ENCODE measurements at places on chromosomes 13 and 19. TPM values are rescaled to one million over a fixed set of nuclear protein-coding genes. Genes with fewer than 3 reads are reported as not detected.

The KIR2DL3 gene
- not detected for total RNA-seq

The ETV2 gene
- total RNA-seq, result 0.31 TPM

The COMP gene
- 8.0 TPM for total RNA-seq

The PDX1 gene
- not detected for total RNA-seq

The C19orf44 gene
- total RNA-seq, result 4.6 TPM

The VSTM1 gene
- not detected for total RNA-seq

The N4BP2L1 gene
- total RNA-seq, result 17.0 TPM

The UBL5 gene
- 527 TPM for total RNA-seq

The ZNF14 gene
- total RNA-seq, result 1.9 TPM

The CYP4F2 gene
- 0.19 TPM for total RNA-seq

The RFX2 gene
- total RNA-seq, result 5.2 TPM

The MBD3L3 gene
- total RNA-seq, result not detected

The ZNF626 gene
- 7.4 TPM for total RNA-seq

- H3K4me3 ChIP-seq, result no peak overlapping the region
- H3K27ac ChIP-seq, result no peak overlapping the region
- no peaks in the 10 kb centered on the region for H3K27me3 ChIP-seq
- no peak for DNase-seq
- H3K36me3 ChIP-seq, result no peaks in the 10 kb centered on the region
- H3K4me1 ChIP-seq, result no peaks in the 10 kb centered on the region
Observed at GRCh38 chr13:47955836-47956235, 45.2 kb downstream of the SUCLA2 start.

GRCh38 chr13:25732111-25732865 lies 319.5 kb downstream of the SHISA2 start:
- no peaks in the 10 kb centered on the region for H3K36me3 ChIP-seq
- H3K27me3 ChIP-seq, result no peaks in the 10 kb centered on the region
- no peak overlapping the region for H3K4me3 ChIP-seq
- DNase-seq, result no peak
- H3K27ac ChIP-seq, result no peak overlapping the region

DNA sequence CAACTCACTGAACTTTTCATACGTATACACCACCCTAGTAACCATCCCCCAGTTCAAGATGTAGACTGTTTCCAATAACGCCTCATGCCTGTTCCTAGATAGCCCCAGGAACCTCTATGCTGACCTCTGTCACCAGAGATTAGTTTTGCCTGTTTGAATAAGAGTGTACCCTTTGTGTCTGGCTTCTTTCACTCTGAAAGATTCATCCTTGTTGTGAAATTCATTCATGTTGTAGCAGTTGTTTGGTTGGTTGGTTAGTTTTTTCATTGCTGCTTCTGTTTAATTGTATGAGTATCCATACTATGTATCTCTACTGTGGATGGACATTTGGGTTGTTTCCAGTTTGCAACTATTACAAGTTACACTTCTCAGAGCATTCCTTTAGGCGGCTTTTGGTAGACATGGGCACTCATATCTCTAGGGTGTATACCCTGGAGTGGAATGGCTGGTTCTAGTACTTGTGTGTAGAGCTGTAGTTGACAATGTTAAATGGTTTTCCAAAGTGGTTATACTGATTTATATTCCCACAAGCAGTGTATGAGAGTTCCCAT lies 1.6 kb downstream of the RNASEH2B start:
- H3K4me3 ChIP-seq, result peak overlapping the region; percentile 80
- peaks cover 16% of the 10 kb centered on the region for H3K4me1 ChIP-seq
- H3K27ac ChIP-seq, result peak overlapping the region; percentile 91

- no peak overlapping the region for H3K4me3 ChIP-seq
- no peak for DNase-seq
- H3K4me1 ChIP-seq, result peaks cover 53% of the 10 kb centered on the region
- H3K27me3 ChIP-seq, result no peaks in the 10 kb centered on the region
Observed at GRCh38 chr13:48155848-48156247, 60.9 kb upstream of the MED4 start.

DNA sequence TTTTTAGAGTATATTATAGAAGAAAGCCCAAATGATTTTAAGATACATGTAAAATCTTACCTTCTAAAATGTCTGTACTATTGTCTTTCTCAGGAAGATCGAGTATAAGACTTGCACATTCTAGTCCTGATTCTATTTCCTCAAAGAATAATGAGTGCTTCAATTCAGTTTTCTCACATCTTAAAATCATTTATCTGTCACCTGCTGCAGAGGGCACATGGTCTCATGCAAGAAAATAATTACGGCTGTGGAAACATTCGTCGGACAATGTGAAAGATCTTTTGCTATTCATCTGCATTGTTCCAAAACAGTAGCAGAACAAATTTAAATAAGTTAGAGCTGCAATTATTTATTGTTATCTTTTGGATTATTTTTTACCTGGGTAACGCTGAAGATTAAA lies 1403.5 kb downstream of the PCDH9 start:
- no peak overlapping the region for H3K27ac ChIP-seq
- DNase-seq, result no peak
- no peaks in the 10 kb centered on the region for H3K27me3 ChIP-seq

GRCh38 chr13:29140277-29140676 lies 320.1 kb downstream of the MTUS2 start:
- no peak for DNase-seq
- no peaks in the 10 kb centered on the region for H3K27me3 ChIP-seq
- H3K27ac ChIP-seq, result no peak overlapping the region
- H3K4me3 ChIP-seq, result no peak overlapping the region

- DNase-seq, result no peak
- no peaks in the 10 kb centered on the region for H3K36me3 ChIP-seq
- no peak overlapping the region for H3K27ac ChIP-seq
- no peaks in the 10 kb centered on the region for H3K27me3 ChIP-seq
Observed at GRCh38 chr19:30703645-30704044, 331.5 kb downstream of the ZNF536 start.

- DNase-seq, result no peak
- H3K4me1 ChIP-seq, result peaks cover 95% of the 10 kb centered on the region
- H3K36me3 ChIP-seq, result peaks cover 35% of the 10 kb centered on the region
- no peak overlapping the region for H3K27ac ChIP-seq
- H3K4me3 ChIP-seq, result no peak overlapping the region
Observed at GRCh38 chr13:45335397-45336024, 5.5 kb downstream of the TPT1 start.

DNA sequence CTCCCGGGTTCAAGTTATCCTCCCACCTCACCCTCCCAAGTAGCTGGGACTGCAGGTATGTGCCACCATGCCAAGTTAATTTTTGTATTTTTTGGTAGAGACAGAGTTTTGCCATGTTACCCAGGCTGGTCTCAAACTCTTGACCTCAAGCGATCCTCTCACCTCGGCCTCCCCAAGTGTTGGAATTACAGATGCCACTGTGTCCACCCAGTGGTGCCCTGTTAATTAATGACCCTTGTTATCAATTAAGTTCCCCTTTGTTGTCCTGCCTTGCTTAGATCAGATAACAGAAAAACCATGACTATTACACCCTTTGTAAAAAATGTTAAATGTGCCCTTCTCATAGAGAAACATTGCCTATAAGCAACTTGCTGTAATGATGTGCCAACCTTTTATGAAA lies 34.4 kb upstream of the IGFL1 start:
- DNase-seq, result no peak
- H3K27ac ChIP-seq, result no peak overlapping the region
- peaks cover 17% of the 10 kb centered on the region for H3K4me1 ChIP-seq
- no peaks in the 10 kb centered on the region for H3K27me3 ChIP-seq

GRCh38 chr13:98252931-98253470 lies 75.9 kb upstream of the RNF113B start:
- H3K4me1 ChIP-seq, result no peaks in the 10 kb centered on the region
- no peaks in the 10 kb centered on the region for H3K27me3 ChIP-seq
- H3K36me3 ChIP-seq, result no peaks in the 10 kb centered on the region
- DNase-seq, result no peak
- H3K4me3 ChIP-seq, result no peak overlapping the region

GRCh38 chr19:20182222-20182785 lies 15.3 kb downstream of the ZNF486 start:
- no peak for DNase-seq
- no peaks in the 10 kb centered on the region for H3K27me3 ChIP-seq
- H3K27ac ChIP-seq, result no peak overlapping the region
- no peaks in the 10 kb centered on the region for H3K36me3 ChIP-seq
- no peak overlapping the region for H3K4me3 ChIP-seq
- no peaks in the 10 kb centered on the region for H3K4me1 ChIP-seq

GRCh38 chr13:93412676-93413075 lies 186.1 kb downstream of the GPC6 start:
- no peak overlapping the region for H3K27ac ChIP-seq
- H3K4me3 ChIP-seq, result no peak overlapping the region
- no peaks in the 10 kb centered on the region for H3K27me3 ChIP-seq
- H3K4me1 ChIP-seq, result no peaks in the 10 kb centered on the region
- no peak for DNase-seq

GRCh38 chr19:41089959-41090358 lies 1.7 kb downstream of the CYP2A13 start:
- H3K4me1 ChIP-seq, result no peaks in the 10 kb centered on the region
- H3K36me3 ChIP-seq, result no peaks in the 10 kb centered on the region
- no peaks in the 10 kb centered on the region for H3K27me3 ChIP-seq

DNA sequence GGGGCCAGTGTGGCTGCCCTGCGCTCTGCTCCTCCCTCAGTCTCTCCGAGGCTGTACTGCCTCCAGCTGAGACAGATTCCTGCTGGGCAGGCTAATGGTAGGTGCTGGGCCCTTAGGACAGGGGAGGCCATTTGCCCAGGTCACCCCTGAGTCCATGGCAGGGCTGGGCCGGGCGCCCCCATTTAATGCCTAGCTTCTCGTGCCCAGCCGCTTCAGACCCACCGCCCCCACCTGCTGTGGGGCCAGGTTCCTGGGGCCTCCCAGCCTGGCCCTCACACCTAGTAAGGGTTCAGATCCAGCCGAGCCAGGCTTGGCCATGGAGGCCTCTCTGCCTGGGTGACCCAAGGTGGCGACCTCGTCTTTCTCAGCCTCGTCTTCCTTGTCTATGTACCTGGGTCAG lies 17.8 kb downstream of the PIAS4 start:
- peaks cover 25% of the 10 kb centered on the region for H3K36me3 ChIP-seq
- H3K27ac ChIP-seq, result no peak overlapping the region
- H3K4me3 ChIP-seq, result no peak overlapping the region
- no peaks in the 10 kb centered on the region for H3K27me3 ChIP-seq

- H3K36me3 ChIP-seq, result no peaks in the 10 kb centered on the region
- DNase-seq, result no peak
- H3K27me3 ChIP-seq, result no peaks in the 10 kb centered on the region
- H3K27ac ChIP-seq, result no peak overlapping the region
- H3K4me1 ChIP-seq, result no peaks in the 10 kb centered on the region
Observed at GRCh38 chr19:14127176-14127575, 9.2 kb downstream of the ASF1B start.

- peak overlapping the region; percentile 22 for H3K4me3 ChIP-seq
- peak overlapping the region; percentile 51 for H3K27ac ChIP-seq
- no peak for DNase-seq
- no peaks in the 10 kb centered on the region for H3K36me3 ChIP-seq
Observed at GRCh38 chr13:30690282-30691188, 44.8 kb upstream of the ALOX5AP start.

GRCh38 chr19:10981252-10981895 lies 20.5 kb downstream of the SMARCA4 start:
- H3K27ac ChIP-seq, result no peak overlapping the region
- H3K36me3 ChIP-seq, result peaks cover 18% of the 10 kb centered on the region
- DNase-seq, result no peak
- H3K4me3 ChIP-seq, result no peak overlapping the region
- no peaks in the 10 kb centered on the region for H3K27me3 ChIP-seq
- H3K4me1 ChIP-seq, result peaks cover 13% of the 10 kb centered on the region

DNA sequence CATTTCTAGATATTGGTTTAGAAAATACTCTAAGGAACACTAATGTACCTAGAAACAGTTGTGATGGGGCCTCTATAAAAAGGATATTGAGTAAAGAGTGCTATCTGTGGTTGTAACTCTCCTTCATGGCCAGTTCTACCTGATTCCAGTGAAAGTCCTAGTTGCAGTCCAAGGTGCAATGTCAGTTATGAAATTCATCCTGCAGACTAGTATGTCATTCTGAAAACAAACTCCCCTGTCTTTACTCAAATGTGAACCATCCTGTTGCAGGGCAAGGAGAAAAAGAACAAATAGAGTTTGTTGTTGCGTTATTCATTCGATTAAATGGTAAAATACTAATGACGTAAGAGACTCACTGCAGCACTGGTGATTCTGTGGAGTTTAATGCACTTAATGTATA lies 18.3 kb upstream of the N4BP2L1 start:
- no peaks in the 10 kb centered on the region for H3K36me3 ChIP-seq
- no peak overlapping the region for H3K27ac ChIP-seq
- H3K27me3 ChIP-seq, result no peaks in the 10 kb centered on the region
- no peaks in the 10 kb centered on the region for H3K4me1 ChIP-seq

DNA sequence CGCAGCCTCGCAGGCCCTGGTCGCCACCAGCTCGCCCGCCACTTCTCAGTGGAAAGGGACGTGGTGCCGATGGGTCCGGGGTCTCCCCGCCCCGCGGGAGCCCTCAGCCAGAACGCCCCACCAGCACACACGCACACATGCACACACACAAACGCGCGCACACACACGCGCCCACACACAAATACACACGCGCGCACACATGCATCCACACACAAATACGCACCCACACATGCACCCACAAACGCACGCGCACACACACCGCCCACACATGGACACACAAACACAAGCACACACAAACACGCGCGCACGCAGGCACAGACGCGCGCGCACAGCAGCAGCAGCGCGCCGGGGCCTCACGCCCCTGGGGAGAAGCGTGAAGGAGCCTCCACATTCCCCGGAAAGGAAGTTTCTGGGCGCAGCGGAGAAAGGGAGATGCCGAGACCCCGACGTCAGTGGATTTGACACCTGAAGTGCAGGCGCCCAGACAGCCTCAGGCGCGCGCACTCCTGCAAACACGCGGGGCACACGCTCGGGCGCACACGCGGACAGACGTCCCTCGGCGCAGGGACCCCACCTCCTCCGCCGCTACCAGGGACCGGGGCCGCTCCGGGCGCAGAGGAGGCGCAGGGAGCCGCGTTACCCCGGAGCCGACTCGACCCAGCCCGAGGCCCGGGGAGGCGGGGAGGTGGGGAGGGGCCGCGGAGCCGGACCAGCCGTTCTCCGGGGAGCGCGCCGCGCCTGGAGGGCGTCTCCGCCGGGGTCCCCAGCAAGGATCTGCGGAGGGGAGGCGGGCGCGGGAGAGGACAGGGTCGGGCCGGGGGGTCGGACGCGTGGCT lies 622 bp downstream of the RASA3 start:
- H3K4me1 ChIP-seq, result peaks cover 62% of the 10 kb centered on the region
- H3K36me3 ChIP-seq, result no peaks in the 10 kb centered on the region
- peak overlapping the region; percentile 83 for H3K27ac ChIP-seq
- no peak for DNase-seq
- H3K27me3 ChIP-seq, result no peaks in the 10 kb centered on the region
